ENCODE measurements at places on chromosomes 5 and 9.

DNA sequence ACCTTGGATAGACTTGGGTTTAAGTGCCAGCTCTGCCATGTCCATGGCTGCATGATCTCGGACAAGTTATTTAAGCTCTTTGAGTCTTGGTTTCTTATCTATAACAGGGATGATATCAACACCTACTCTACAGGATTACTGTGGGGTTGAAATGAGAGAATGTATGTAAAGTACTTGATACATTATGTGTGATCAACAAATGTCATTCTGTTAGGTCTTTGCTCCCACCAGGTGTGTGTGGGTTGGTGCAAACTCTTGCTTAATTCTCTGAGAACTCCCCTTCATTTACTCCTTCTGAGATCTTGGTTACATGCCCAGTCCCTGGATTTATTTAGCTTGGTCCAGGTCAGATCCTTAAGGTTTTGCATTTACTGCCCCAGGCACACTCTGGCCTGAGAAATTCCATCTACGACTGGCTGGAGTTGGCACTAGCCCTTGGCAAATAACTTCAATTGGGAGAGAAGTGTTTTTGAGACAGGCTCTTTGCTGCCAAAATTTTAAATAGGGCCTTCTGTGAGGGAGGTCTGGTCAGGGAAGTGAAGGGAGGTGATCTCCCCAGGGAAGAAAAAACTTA lies 63.5 kb upstream of the KLF9 start:
- no peak for DNase-seq

DNA sequence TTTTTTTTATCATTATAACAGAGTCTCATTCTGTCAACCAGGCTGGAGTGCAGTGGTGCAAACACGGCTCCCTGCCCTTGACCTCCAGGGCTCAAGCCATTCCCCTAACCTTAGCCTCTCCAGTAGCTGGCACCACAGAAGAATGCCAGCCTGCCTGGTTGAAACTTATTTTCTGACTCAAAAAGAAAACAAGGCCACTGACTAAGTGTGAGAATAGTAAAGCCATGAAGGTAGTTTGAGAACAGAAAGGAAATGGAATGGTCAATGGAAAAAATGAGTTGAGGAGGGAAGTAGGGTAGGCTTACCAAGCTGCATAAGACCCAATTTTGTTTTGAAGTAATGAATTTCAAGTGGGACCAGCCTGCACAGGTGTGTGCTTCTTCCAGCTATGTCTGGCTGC lies 82.8 kb upstream of the RORB start:
- no peak for DNase-seq

DNA sequence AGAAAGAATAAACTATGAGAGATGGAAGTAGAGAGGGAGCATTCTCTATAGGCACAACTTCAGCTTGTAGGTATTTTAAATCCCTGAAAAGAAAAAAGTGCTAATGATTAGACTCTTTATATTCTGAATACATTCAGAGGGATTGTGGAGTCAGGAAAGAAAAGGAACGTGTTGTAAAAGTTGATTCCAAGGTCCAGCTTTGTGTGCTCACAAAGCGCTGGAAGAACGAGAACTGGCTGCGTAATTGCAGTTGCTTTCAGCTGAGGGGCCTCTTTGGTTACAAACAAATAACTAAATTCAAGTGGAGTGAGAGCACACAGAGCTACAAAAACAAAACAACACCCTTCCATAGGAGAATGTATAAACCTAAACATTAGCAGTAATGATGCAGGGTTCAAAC lies 1040.4 kb upstream of the WWC1 start:
- no peak for DNase-seq

DNA sequence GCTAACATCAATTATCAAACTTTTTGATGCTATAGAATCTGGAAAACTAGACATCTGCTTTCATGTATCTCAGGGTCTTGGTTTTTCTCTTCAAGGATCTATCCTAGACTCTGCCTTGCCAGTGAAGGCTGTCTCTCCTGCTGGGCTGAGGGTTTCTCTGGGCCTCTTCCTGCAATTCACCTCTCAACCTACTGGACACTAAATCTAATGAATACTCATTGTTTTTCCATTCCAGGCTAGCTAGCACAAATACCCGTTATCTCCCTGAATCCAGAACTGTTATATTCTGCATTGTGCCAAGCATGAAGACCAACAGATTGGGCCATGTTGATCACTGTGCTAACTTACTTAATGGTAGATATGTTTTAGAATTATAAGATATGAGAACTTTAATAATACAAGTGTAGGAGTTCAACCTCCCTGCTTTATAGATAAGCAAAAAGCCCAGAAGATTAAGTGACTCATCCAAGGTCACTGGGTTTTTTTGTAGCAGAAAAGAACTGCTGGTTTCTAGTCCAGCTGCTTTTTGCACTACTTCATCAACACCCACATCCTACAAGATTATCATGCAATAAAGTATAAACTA lies 56.5 kb upstream of the RNF38 start:
- DNase-seq = no peak

GRCh38 chr9:125756518-125756917 lies 9.3 kb downstream of the PBX3 start:
- no peak for DNase-seq

DNA sequence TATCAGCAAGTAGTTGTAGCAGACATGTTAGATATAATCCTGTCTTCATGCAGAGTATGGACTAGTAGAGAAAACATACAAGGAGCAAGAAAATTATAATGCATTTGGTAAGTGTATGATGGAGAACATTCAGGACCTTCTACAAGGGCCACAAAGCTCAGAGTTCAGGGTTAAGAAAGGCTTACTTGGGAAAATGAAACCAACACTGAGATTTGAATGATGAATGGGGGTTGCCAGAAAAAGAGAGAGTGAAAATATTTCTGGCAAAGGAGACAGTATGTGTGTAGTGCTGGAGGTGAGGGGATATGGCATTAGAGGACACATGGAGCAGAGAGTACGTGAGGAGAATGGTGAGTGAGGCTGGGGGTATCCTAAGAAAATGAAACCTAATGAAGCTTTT lies 169.8 kb upstream of the STK32A start:
- DNase-seq = no peak

DNA sequence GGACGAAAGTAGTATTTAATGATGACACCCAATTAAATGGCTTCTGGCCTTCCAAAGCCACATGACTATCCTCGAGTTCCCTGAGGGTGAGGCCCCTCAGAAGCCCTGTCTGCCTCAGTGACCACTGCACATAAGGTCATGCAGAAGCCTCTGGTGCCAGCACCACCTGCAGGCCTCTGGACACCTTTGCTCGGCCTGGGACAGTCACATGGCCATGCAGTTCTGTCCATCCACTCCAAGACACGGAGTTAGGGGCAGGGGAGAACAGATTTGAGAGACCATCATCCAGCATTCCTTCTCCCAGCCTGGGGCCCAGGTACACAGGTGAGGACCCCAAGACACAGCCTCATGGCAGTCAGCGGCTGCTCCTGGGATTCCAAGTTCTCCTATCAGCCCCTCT lies 145.0 kb downstream of the ROR2 start:
- no peak for DNase-seq

- no peak for DNase-seq
Measured at GRCh38 chr5:88606173-88606572, 276.8 kb downstream of the MEF2C start.

DNA sequence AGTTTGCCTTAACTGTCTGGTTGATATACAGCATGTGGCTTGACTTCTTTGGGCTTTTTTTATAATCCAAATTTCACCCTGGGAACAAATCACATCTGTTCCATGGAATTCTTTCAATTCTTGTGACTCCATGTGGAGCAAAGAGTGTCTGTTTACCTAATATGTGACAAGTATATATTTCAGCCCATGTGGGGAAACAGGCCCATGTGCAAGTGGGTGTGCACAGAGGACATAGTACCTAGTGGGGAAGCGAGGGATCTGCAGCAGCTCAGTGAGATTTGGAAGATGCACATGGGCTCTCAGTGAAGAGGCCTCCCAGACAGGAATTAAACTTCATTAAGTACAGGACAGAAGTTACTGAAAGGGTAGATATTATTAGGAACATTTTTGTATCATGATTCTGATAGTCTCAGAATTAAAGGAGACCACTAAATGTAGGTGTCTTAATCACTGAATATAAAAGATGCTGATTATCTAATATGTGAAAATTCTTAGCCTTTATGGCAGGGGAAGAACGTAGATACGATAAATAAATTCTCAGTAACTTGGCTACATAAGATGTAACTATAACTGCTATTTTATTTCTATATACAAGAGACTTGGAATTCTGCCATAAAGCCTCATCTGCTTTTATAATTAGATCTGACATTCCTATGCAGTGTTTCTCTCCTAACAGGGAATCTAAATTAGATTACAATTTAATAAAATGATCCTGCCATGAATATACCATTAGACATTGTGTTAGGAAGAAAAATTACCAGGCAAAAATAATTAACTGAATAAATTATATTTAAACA lies 181.2 kb downstream of the SLC12A2 start:
- DNase-seq = no peak

- DNase-seq = no peak
Measured at GRCh38 chr5:76688836-76689235, 27.1 kb upstream of the F2R start.

DNA sequence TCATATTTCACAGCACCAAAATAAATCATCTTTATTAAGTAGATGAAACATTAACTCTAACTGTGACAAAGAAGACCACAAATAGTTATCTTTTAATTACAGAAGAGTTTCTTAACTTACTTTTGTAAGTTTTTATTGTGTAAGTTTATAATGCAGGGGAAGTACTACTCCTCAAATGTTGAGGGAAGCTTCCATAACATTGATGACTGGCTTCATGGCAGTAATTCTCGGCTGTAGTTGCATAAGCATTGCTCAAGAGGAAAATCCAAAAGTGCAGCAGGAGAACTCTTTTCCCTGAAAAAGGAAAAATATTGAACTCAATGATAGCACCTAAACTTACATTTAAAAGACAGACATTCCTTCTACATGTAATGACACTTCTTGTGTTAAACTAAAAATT lies 4.6 kb downstream of the TSLP start:
- no peak for DNase-seq

DNA sequence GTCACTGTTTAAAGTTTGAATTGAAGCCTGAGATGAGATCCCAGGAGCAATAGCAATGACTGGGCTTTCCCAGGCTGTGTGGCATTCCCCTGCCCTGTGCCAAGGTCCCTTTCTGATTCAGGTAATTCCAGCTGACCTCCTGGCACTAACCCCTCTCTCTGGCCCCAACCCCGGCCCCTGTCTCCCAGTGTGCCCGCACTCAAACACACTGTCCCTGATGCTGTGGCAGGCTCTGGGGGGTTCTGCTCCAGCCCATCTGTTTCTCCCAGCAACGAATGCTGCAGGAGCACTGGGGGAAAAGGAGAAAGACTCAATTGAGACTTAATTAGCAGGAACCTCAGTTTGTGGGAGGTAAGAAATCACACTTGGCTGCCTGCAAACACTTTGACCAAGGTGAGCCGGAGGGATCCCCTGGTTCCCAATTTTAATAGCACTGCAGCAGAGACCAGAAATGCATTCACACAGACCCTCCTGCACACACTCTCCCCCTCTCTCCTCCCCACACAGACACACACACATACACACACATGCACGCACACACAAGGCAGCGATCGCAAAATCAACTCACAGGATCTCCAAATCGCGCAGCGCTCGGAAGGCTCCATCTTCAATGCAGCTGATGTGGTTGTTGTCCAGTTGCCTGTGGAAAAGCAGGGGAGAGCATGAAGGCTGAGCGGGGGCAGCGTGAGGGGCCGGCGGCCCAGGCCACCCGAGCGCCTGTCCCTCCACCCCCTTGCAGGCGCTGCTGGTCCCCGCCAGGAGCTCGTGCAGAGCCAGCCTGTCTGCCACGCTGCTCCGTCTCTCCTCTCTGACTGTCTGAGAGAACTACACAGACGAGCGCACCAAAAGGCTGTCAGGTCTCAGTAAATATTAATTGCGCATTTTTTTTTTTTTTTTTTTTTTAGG lies 265.1 kb upstream of the PANK3 start:
- DNase-seq = no peak

DNA sequence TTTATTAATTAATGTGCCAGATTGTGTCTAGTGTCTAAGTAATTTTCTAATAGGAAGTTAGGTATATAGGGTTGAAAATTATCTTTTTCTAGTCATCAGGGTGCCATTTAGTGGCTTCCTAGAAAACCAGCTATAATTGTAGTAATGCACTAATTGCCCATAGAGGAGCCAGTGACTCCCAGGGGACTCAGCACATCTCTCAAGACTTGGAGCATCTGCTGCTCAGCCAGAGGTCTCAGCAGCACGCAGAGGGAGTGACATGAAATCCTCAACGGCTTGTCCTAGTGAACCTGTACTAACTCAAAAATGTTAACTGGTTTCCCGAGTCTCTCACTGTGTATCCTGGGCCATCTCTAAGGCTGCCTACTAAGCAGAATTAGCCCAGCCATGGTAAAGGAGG lies 78.2 kb upstream of the MAN2A1 start:
- no peak for DNase-seq

GRCh38 chr9:108033976-108034964 lies 544.7 kb upstream of the KLF4 start:
- no peak for DNase-seq

- no peak for DNase-seq
Measured at GRCh38 chr9:132288361-132288760, 66.4 kb downstream of the SETX start.

GRCh38 chr5:19519448-19519847 lies 468.6 kb downstream of the CDH18 start:
- no peak for DNase-seq

- DNase-seq = no peak
Measured at GRCh38 chr9:114216081-114216480, 60.7 kb downstream of the COL27A1 start.

GRCh38 chr5:612498-613424 lies 621 bp downstream of the CEP72 start:
- DNase-seq = no peak

DNA sequence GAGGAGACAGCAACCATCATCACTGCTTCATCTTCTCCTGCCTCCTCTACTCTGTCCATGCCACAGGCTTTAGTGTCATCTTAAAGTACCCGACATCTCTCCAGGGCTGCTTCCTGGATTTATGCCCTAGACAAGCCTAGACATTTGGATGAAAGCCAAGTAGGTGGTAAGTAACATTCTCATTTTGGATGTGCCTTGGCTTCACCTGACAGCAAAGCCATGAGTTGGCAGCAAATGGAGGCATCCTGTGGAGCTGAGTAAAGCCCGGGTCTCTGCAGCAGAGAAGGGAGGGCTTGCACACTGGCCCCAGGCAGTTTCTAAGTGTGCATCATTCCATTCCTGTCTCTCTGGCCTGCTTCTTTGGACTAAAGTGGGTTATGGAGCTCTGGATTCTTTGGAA lies 299.1 kb downstream of the DMAC1 start:
- no peak for DNase-seq

All from activated T-helper 9 cell treated with anti-CD3 and anti-CD28 coated beads, Interleukin-2, amount 50 U/mL, for 16 hours (primary cell).